ENCODE measurements at places on chromosomes 2 and 18.

DNA sequence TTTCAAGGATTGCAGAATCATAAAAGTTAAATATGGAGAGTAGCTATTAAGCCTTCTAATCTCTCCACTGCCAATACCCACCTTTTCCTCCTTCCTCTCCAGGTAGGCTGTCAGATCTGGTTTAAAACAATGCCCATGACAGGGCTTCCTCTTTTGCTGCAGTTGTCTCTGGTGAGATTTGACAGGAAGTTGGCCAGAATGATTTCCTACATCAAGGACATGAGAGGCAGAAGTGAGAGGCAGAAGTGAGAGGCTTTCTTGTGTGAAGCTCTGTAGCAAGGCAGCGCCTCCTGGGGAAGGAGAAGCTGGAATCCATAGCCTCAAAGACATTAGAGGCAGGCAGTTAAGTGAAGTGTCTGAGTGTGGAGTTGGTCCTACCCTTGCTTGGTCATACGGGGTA, 385.7 kb downstream of the HRH4 start:
- no peak for DNase-seq

GRCh38 chr2:208366215-208367127, 40.1 kb upstream of the PTH2R start:
- DNase-seq: no peak

- no peak for DNase-seq
These were observed 809.2 kb downstream of the CNTNAP5 start for GRCh38 chr2:124834331-124834730.

DNA sequence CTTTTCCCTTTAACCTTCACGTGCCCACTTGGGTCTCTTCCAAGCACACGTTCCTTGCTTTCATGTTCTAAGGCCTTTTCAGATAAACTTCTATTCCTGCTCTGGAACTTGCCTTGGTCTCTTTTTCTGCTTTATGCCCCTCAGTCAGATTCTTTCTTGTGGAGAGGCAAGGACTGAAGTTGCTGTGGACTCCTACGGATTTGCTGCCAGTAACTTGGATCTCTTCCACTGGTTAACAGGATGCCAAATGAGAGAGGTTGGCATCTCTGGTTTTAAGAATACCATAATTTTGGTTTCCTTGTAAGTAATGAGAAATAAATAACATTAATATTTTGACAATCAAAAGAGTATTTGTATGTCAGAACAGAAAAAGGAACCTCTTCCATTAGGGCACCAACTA, 33.0 kb downstream of the COMMD1 start:
- DNase-seq: no peak

- DNase-seq: no peak
These were observed 194.1 kb downstream of the ANAPC1 start for GRCh38 chr2:111689941-111690340.

DNA sequence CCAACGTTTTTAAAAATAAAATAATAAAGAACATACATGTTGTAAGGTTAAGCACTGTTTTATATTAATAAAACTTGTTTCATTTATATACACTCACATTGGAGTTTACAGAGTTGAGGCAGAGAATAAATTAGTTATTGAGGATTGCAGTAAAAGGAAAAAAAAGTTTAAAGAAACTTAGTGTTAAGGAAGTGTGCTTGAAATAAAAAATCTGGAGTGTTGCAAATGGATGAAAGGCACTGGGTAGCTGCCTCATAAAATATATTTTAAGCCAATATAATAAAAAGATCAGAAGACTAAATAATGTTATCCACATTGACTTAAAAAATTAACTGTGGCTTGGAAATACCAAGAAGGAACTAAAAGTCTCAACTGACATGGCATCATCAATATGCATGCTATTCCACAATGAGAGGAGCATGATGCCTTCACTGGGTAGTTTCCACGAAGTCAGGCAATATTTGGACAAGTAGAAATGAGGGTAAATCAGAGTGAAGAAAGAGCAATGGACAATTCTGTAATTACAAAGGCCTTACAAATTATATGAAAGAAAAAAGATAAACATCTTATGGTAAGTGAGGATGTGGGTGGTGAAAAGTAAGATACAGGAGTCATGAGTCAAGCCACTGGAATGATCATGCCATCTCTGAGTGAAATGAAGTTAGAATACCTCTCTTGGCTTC, 2.5 kb downstream of the GALNT3 start:
- DNase-seq: no peak

GRCh38 chr2:134433469-134433868, 179.6 kb downstream of the MGAT5 start:
- no peak for DNase-seq

GRCh38 chr2:135916207-135916606, 40.0 kb upstream of the MCM6 start:
- DNase-seq: no peak

DNA sequence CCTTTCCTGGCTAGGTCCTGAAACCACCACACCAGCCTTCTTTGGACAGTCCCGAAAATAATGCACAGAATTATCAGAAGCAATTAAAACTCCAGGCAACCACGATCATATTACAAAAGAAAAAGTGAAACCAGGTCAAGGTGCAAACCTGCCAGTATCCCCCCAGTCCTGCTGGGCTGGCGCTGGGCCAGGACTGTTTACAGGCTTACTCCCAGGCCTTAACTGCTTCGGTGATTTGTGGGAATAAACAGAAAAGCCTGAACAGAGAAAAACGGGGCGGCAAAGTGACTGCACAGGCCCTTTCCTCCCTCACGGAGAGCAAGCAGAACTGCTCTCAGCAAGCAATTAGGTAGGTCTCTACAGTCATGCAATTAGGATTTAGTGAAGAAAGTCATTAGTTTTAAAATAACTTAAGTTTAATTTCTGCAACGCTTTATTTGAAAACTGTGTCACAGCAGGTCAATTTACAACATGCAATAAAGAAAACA, 1.3 kb downstream of the HDAC4 start:
- no peak for DNase-seq

GRCh38 chr2:88697370-88698026, 6.0 kb downstream of the RPIA start:
- no peak for DNase-seq

DNA sequence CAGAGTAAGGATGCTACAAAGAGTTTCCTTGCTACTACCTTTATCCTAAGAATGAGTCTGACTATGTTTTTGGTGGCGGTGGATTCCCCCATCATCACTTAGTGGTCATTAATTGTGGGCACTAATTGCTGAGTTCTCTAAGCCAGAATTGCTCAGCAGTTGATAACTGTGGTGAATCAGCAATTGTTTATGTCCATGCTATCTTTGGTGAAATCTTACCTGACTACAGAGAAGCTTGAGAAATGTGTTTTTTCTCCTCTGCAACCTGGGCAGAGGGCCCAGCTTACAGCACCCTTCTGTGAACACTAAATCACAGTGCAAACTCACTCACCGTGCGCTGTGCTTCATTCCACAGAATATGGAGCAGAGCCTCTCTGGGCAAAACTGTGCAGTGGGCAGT, 683.6 kb downstream of the CNTNAP5 start:
- DNase-seq: no peak

DNA sequence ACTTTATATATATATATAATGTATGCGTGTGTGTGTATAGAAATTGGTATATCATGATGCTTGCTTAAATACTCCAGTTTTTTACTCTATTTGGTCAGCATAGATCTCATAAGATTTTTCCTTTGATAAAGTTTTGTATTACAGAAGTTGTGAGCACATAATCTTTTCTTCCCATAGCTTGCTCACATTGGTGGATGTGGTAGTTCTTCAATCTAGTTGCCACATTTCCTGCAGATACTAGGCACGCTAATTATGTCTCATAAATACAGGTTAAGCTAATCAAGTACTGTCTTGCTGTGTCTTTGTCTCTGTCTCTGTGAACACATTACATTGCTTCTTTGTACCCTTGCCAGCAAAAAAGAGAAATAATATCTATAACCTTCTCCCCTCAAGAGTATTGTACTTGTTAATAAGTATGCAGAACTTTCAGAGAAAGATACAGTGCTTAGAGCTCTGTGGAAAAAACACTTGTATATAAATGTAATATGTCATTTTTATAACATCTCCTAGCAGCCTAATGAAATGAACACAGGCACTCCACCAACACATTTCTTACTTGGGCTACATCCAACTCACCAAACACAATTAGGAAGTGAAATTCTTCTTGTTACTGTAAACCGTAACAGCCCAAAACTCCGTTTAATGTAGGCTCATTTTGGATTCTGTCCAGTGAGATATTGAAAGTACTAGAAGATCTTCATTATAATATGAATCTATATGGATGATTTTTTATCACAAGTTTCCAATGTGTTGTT, 306.7 kb upstream of the SLC8A1 start:
- no peak for DNase-seq

DNA sequence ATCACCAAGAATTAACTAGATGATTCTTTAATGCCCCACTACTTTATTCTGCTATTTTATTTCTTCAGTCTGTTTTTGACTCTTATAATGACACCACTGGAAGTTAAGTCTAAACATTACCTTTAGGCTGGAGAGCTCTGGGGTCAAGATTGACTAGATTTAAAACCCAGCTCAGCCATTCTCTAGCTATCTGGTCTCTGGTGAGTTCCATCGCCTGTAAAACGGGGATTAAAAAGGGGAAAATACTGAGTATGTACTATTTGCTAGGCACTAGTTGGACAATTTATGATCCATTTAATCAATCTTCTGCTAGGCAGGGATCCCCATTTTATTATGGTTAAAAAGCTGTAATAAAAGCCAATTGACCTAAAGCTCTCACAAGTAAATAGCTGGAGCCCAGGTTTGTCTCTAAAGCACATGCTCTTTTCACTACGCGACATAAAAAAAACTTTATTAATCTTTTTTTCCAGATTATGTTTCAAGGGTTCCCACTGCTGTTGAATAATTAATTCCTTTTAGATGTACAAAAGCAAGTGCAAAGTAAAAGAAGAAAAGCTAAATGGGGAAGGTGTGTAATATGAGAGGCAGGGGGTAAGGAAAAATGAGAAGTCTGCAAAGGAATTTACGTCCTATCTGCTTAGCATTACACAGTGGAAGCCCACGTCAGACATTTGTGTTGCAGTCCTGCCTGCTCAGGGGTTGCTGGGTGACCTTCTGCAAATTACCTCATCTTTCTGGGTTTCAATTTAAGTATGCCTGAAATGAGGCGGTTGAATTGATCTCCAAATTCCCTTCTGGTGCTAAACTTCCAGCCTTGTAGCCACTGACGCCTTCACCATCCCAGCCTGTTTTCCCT, 918 bp upstream of the NABP1 start:
- peak; percentile 24 for DNase-seq

DNA sequence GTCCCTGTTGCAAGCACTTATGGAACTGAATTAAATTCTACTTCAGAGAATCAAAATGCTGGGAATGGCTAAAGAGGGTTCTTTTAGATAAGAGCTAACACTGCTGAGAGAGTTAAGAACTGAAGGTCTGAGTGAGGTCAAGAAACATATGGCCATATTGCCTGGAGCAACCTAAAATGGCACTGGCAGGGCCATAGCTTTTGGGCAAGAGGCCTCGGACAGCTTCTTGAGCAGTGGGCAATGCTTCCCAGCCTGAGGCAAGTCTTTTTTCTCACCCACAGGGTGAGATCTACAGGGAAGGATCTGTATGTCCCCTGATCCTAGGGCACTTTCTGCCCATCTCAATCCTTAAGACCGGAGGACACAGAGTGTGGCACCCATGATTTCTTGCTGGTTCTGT, 244.6 kb upstream of the NT5C1B start:
- no peak for DNase-seq

DNA sequence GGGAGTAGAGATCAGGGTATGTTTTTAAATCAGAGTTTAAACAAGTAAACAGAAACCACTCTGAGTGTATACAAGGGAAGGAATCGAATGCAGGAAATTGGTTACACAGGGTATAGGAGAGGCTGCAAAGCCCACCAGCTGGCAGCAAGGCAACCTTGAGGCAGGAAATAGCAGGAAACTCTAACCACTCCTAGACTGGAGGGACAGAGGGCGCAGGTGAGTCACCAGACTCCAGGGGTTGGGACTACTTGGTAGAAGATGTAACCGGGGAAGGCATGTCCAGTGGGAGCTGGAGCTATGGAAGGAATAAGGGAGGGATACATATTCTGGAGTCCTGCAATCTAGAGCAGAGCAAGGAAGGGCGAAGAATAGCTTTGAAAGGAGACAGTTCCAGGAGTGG, 152.3 kb downstream of the MEIS1 start:
- no peak for DNase-seq

GRCh38 chr18:76495006-76495370, at the start of gene ZNF516:
Gene ZNF516 (minus strand): TSS chr18:76495242. CDS start chr18:76443054, 52,188 bp downstream.
- DNase-seq: no peak

DNA sequence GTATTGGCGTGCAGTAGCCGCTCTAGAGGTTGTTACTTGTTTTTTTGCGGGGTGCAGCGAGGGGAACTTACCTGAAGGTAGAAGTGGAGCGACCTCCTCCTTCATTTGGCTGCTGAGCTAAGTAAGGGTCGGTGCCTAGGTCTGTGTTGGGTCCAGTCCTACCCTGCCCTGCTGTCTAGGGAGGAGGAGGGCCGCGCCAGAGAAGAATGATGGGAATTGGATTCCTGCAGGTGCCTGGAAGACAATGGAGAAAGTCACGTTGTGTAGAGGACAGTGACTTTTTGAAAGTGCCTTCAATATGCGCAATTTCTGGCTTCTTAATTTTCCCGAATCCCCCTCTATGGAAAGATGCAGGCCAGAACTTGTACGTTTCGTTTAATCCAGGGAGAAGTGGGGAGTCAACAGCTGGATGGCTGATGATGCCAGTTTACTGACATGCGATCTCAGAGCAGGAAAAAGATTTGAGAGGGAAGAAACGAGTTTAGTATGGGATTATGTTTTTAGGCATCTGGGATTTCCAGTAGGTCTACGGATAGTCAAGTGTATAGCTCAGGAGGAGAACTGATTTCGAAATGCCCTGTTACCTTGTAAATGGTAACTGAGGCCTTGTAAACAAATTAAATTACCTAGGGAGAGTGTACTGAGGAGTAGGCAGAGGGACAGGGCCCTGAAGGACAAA, 653 bp downstream of the MRPS9 start:
- peak; percentile 5 for DNase-seq

DNA sequence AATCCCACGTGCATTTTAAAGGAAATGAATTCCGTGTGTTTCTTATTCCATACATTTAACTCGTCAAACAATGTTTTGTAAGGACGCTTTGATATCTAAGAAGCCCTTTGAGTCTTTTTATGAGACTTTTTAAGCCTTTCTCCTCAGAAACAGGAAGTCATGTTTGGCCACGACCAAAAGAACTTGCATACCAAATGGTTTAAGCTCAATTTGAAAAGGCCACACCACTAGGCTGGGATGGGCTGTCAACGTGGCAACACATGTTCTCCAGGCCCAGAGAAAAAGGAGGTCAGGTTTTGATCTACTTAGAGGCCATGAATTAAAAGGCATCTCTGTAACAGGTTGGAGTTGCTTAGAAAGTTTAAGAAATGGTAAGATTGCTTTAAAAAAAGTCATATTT, 441.8 kb downstream of the CMPK2 start:
- DNase-seq: no peak

GRCh38 chr2:8501061-8501720, 180.7 kb upstream of the ID2 start:
- DNase-seq: no peak

DNA sequence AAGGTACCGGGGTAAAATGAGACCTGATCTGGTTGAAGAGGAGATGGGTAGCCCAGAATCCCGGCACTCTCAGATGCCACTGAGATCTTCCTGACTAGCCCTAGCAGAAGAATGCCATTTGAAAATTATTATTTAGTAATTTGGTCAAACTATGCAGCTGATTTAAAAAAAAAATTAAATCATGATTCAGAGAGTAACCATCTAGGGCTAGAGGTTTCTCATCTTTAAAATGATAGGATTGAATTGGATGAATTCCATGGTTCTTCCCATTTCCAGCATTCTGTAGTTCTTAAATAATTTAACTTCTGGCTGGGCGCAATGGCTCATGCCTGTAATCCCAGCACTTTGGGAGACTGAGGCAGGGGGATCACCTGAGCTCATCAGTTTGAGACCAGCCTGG, 106.1 kb downstream of the MYO1B start:
- no peak for DNase-seq
